Activated naive CD4-positive, alpha-beta T cell (primary cell): ENCODE measurements at places on chromosomes 5 and 9.

GRCh38 chr5:124761010-124761409 lies 14.6 kb upstream of the ZNF608 start:
- no peak for DNase-seq

DNA sequence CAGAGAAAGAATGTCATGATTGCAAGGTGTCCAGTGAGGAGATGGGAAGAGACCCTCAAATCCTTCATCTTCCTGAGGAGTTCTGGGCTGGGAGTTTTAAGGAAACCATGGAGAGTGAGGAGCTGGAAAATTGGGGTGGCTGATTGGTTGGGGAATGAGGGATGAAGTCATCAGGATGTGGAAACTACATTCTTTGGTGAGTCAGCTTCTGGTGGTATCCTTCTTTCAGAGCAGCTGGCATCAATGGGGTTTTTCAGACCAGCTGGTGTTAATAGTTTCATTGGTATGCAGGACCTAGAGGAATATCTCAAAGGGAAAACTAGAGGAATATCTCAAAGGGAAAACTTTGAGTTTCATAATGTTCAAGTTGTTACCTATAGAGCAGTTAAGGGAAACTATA lies 45.2 kb downstream of the RNF180 start:
- no peak for DNase-seq

DNA sequence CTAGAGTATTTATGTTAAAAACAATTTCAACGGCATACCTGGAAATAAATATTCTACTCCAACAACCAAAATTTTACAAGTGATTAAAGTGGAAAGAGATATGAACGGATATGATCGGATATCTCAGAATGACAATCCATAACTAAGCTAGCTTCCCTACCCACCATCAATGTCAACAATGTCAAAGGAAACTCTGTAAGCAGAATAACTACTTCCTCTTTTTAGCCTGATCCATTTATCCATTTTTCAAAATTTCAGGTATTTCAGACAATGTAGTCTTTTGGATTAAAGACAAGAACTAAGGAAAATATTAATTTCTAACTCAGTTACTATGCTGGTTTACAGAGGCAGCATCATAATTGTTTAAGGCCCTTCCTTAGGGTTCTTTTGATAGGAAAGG lies 188.7 kb downstream of the DENND1A start:
- no peak for DNase-seq

- DNase-seq = no peak
Observed at GRCh38 chr5:113047733-113048652, 71.4 kb downstream of the DCP2 start.

DNA sequence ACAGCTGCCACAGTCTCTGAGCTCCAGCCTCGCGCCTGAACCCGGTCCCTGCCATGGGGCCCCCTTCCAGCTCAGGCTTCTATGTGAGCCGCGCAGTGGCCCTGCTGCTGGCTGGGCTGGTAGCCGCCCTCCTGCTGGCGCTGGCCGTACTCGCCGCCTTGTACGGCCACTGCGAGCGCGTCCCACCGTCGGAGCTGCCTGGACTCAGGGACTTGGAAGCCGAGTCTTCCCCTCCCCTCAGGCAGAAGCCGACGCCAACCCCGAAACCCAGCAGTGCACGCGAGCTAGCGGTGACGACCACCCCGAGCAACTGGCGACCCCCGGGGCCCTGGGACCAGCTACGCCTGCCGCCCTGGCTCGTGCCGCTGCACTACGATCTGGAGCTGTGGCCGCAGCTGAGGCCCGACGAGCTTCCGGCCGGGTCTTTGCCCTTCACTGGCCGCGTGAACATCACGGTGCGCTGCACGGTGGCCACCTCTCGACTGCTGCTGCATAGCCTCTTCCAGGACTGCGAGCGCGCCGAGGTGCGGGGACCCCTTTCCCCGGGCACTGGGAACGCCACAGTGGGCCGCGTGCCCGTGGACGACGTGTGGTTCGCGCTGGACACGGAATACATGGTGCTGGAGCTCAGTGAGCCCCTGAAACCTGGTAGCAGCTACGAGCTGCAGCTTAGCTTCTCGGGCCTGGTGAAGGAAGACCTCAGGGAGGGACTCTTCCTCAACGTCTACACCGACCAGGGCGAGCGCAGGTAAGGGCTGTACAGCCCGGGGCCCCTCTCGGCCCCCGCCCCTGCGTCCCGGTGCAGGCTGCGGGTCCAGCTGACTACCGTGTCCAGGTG lies 509 bp downstream of the LVRN start:
- DNase-seq = no peak

DNA sequence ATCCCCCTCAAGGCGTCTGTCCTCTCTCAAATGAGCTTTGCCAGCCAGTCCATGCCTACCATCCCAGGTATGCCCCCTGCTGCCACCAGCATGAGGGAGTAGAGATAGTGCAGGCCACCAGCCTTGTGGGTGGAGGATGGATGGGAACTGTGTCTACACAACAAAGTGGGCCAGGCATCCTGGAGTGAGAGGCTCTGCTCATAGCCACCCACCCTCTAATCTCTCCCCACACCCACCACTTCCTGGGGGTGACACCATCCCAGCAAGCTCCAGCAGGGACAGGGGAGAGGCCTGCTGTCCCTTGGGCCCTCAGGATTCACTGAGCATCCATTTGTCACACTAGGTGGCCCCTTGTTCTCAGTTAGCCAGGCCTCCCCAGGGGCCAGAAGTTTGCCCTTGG lies 25.5 kb upstream of the FOXI1 start:
- DNase-seq = no peak

GRCh38 chr9:94783928-94784327 lies 57.4 kb downstream of the AOPEP start:
- no peak for DNase-seq

DNA sequence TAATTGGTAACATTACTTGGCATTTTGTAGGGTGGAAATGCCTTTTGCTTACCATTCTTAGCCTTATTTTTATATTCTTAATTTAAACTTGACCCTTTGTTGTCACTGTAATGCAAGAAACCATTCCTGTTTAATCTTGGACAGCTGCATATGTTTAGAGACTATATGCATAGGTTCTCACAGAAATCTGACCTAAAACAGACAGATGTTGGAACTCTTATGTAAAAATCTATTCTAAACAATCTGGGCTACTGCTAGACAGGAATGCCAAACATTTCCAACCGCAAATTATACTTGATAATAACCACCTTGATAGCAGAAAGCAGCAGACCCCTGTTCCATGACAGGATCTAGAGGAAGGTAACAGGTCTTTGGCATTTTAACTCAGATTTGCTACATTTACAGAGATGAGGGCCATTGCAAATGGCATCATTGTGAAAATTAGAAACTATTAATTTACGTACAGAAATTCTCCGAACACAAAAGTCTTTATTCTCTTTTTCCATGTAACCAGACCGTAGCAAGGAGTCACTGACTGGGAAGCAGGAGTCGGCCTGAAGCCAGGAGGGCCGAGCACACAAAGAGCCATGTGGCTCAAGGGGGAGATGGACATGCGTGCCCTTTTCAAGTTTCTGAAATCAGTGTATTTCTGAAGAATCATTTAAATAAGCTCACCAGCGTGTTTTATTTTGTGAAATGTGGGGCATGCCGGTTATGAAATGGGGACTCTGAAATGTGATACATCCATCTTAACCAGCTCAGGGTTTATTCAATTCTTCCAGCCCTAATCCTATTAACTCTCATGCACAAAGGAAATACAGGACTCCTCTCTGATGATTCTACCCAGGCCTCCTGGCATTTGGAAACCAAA lies 139.3 kb downstream of the AOPEP start:
- DNase-seq = no peak

- no peak for DNase-seq
Observed at GRCh38 chr9:113598883-113599282, 135.4 kb downstream of the RGS3 start.

DNA sequence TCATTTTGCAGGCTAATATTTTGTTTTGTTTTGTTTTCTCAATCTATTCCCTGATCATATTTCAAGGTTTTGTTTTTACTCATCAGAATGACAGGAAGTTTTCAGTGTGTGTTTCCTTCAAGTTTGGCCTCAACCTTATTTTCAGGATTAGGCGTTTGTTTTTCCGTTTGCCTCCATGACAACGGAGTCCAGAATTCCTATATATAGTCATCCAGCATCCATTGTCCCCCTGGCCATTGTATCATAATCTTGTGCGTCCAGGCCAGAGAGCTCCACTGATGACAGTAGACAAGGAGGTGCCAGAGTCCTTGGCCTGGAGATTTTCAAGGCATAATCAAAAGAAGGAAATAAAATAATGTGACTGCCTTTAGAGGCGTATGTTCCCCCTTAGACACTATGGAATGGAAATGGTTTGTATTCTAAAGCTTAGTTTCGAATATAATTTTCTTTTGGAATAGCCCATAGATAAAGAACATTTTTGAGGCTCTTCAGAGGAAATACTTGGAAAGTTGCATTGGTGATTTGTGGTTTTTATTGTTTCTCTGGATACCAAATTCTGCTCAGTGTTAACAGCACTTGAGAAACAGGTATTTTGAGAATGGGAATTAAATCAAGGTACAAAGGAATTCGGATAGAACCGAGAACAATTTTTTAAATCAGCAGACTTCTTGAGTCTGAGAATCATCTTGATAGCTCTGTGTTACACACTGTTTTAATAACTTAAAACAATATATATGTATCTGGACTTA lies 99.8 kb downstream of the ZNF462 start:
- no peak for DNase-seq

GRCh38 chr5:10195301-10195700 lies 54.4 kb downstream of the ATPSCKMT start:
- DNase-seq = no peak

DNA sequence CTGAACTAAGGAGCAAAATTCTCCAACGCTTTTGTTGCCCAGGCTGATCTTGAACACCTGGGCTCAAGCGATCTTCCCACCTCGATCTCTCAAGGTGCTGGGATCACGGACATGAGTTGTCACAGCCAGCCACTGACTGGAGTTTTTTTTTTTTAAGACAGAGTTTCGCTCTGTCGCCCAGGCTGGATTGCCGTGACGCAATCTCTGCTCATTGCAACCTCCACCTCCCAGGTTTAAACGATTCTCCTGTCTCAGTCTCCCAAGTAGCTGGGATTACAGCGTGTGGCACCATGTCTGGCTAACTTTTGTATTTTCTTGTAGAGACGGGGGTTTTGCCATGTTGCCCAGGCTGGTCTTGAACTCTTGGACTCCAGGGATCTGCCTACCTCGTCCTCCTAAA lies 58.2 kb downstream of the EHMT1 start:
- DNase-seq = no peak

DNA sequence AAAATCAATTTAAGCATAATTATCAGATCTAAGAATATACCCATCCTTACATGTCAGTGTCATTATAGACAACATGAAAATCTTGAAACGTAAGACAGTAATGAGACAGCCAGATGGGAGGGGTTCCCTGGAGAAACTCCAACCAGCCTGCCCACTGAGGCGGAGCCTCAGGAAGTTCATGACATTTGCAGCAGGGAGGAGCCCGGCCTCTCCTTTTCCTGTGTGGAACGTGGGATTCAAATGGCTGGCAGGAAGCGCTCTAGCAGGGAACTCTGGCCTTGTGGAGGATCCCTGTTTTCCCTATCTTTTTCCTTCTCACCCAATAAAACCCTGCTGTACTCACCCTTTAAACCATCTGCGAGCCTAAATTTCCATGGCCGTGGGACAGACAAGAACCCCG lies 176.6 kb upstream of the KCNN2 start:
- DNase-seq = no peak

- DNase-seq = no peak
Observed at GRCh38 chr5:50958852-50959457, 292.5 kb downstream of the PARP8 start.

DNA sequence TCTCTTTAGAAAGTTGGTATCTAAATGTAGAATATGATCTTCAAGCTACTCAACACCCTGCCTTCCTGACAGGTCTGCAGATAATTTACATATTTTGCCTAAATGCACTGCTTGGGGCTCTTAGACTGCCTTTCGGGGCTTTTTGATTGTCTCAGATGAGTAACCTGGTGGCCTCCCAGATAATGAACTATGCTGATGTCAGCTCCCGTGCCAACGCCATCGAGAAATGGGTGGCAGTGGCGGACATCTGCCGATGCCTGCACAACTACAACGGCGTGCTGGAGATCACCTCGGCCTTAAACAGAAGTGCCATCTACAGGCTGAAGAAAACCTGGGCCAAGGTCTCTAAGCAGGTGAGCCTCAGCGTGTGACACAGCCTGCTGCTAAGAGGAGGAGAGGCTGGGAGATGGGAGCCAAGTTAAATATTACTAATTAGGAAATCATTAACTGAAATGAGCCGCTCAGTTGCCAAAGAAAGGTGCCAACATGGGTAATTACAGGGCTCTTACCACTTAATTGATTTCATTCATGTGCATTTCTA lies 20.8 kb upstream of the CKMT2 start:
- DNase-seq = no peak

DNA sequence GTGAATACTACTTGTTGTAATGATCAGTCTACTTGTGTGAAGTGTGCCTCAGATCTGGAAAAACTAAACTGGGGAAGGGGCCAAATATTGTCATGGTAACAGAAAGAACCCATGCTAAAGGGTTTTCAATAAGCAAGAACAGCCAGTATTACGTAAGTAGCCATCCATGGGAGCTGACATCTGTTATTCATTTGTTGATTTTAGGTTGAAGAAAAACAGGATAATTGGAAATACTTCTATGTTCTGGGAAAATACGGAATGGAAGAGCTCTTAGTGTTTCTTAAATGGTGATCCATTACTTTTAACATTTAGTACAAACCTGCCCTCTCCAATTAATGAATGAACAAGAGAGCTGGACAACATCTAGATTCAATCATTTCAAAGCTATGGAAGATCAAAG lies 485.8 kb downstream of the NTRK2 start:
- DNase-seq = no peak

DNA sequence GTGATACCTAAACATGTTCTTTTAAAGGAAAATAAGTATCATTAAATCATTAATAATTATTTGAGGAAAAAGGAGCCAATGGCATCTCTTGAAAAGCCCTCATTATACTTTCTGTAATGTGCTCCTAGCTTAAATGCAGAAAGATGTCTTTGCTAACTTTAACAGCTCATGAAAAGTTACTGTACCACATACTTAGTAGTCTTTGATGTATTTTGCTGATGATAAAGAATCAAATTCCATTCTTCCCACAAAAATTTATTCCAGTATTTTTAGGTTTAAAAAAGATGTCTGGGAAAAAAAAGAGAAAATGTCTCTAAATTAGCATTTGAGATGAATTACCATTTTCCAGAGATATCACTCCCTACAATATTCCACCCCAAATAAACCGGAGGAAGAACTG lies 112.5 kb downstream of the PPP2R2B start:
- no peak for DNase-seq

- no peak for DNase-seq
Observed at GRCh38 chr9:109120204-109120789, 550 bp upstream of the TMEM245 start.

- no peak for DNase-seq
Observed at GRCh38 chr5:150180241-150181026, 9.4 kb upstream of the SLC6A7 start.

DNA sequence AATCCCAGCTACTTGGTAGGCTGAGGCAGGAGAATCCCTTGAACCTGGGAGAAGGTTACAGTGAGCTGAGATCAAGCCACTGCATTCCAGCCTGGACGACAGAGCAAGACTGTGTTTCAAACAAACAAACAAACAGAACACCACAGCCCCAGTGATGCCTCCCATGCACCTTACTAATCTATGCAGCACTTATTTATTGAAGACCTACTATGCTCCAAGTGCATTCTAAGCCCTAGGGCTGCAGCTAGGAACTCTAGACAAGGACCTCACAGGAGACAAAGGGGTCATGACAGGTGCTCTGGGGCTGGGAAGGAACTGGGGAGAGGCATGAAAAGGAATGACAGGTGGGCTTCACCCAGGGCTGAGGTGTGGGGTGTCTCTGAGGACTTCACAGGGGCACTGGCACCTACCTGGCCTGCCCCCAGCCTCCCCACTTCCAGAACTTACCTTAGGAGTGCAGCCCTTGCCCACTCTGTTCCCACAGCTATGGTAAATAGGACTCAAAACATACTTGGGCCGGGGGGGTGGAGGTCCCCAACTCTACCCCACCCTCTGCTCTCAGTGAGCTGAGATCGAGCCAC lies 69.4 kb downstream of the C9orf50 start:
- no peak for DNase-seq
